ENCODE measurements at places on chromosomes 3 and 15. TPM values are rescaled to one million over a fixed set of nuclear protein-coding genes. Genes with fewer than 3 reads are reported as not detected.

DNA sequence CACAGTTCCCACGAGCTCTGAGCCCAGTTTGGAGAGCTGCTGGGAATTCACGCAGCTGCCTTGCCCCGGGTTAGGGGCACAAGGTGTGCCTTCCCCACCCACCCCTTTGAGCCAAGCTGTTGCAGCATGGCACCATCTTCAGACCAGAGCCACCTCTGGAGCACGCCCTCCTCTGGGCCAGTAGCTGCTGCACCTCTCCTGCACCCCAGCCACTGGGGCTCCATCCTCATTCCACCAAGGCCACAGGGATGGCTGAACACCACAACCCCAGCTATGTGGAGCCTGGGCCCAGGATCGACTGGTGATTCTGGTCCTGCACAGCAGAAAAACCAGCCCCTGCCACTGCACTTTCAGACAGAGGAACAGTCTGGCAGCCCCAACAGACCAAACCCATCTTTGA lies 25.7 kb downstream of the TUBGCP5 start:
- no peak for DNase-seq

DNA sequence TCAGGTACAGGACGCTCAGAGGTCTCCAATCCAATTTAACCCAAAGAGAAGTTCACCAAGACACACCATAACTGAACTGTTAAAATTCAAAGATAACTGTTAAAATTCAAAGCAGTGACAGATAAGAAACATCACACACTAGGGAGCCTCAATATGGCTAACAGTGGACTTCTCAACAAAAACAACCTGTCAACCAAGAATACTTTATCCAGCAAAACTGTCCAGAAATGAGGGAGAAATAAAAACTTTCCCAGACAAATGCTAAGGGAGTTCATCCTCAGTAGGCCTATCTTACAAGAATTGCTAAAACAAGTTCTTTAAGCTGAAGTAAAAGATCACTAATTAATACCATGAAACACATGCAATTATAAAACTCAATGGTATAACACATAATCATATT lies 36.3 kb upstream of the MYLK start:
- DNase-seq, result no peak

- DNase-seq, result peak; percentile 68
Measured at GRCh38 chr15:25805031-25805430, 58.1 kb downstream of the ATP10A start.

FILIP1L gene
- 49.3 TPM for total RNA-seq

GRCh38 chr3:102573483-102574028 lies 138.7 kb downstream of the ZPLD1 start:
- DNase-seq, result no peak

- no peak for DNase-seq
Measured at GRCh38 chr3:74402821-74403220, 211.6 kb downstream of the CNTN3 start.

- no peak for DNase-seq
Measured at GRCh38 chr3:196757876-196758739, 18.5 kb downstream of the PAK2 start.

GRCh38 chr3:7659079-7659478 lies 798.2 kb downstream of the GRM7 start:
- DNase-seq, result no peak

GOLGA8B gene
- total RNA-seq, result 59.7 TPM

GRCh38 chr15:81085898-81086297 lies 48.2 kb upstream of the CFAP161 start:
- peak; percentile 6 for DNase-seq

- DNase-seq, result no peak
Measured at GRCh38 chr3:14957925-14958324, 10.5 kb downstream of the NR2C2 start.

DNA sequence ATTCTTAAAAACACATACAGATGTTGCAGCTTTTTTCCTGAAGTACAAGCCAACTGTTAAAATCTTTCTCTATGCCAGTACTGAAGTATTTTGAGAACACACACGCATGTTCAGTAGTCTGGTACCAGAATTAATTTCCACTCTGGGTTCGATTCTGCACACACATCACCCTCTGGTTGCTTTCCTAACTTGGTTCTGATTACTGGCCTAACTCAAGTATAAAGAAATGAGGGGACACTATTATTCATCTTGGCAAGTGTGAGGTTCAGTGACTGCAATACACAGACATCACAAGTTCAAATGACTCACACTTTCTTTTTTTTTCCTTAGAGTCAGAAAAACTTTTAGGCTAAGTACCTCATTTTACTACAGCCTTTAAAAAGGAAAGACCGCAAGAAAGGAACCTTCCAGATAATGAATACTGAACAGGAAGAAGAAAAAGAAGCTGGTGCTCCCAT lies 37.4 kb upstream of the LDHAL6B start:
- DNase-seq, result no peak

DNA sequence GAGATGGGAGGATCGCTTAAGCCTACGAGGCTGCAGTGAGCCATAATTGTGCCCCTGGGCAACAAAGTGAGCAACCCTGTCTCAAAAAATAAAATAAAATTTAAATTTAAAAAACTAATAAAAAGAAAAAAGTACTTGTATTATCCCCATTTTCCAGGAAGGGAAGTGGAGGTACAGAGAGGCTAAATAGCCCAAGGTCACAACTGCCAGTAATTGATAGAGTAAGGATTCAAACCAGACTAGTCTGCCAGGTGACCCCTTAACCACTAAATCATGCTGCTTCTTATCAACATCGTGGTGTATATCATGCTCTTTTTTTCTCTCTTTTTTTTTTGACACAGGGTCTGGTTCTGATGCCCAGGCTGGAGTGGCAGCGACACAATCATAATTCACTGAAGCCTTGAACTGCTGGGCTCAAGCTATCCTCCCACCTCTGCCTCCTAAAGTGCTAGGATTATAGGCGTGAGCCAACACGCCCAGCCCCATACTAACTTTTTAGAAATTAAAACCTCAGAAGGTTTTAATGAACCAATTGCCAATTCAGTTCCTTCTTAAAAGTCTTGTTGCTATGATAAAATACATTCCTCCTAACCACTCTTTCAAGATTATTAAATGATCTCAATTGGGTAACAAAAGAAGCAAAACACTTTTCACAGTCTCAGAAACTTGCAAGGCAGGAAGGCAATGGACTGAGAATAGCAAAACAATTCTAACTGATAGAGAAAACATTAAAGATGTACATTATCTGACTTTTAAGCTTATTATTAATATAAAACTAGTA lies 30.5 kb downstream of the HERC1 start:
- DNase-seq, result no peak

WDR93 gene
- not detected for total RNA-seq

DNA sequence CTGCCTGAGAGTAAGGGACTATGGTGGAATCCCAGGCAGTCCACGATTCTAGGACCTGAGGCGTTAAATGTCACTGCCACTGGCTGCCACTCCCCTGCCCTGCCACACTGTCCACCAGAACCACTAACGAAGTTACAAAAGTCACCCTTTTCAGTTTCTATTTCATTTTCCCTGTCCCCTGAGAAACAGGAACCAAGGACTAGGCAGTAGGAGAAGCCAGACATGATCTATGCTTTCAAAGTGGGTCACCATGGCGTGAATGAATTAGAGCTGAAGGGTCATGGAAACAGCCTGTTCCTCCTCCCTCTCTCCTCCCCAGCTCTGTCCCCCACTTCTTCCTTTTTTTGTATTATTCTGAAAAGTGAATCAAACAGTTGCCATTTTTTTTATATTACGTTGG lies 9.1 kb upstream of the ADPRH start:
- DNase-seq, result no peak

- no peak for DNase-seq
Measured at GRCh38 chr3:62837145-62837787, 38.0 kb downstream of the CADPS start.

DNA sequence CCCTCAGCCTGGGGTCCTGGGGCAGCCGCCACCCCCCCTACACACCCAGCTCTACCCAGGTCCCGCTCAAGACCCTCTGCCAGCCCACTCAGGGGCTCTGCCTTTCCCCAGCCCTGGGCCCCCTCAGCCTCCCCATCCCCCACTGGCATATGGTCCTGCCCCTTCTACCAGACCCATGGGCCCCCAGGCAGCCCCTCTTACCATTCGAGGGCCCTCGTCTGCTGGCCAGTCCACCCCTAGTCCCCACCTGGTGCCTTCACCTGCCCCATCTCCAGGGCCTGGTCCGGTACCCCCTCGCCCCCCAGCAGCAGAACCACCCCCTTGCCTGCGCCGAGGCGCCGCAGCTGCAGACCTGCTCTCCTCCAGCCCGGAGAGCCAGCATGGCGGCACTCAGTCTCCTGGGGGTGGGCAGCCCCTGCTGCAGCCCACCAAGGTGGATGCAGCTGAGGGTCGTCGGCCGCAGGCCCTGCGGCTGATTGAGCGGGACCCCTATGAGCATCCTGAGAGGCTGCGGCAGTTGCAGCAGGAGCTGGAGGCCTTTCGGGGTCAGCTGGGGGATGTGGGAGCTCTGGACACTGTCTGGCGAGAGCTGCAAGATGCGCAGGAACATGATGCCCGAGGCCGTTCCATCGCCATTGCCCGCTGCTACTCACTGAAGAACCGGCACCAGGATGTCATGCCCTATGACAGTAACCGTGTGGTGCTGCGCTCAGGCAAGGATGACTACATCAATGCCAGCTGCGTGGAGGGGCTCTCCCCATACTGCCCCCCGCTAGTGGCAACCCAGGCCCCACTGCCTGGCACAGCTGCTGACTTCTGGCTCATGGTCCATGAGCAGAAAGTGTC lies 30.2 kb downstream of the PTPN23 start:
- DNase-seq, result no peak

GRCh38 chr3:189822726-189823125 lies 191.5 kb downstream of the TP63 start:
- DNase-seq, result no peak

GRCh38 chr3:139555249-139555648 lies 15.7 kb upstream of the RBP1 start:
- DNase-seq, result no peak

GRCh38 chr15:28881600-28881999 lies 4.2 kb upstream of the APBA2 start:
- no peak for DNase-seq

- no peak for DNase-seq
Measured at GRCh38 chr3:101270149-101270548, 50.2 kb downstream of the IMPG2 start.

PLSCR5 gene
- total RNA-seq, result not detected

Measured in osteocyte (in vitro differentiated cells).